Putamen (tissue), 1 donor: ENCODE measurements at places on chromosomes 2 and 18.
A peak's percentile ranks its signal among the peaks of the same experiment; 100 is the strongest.

- DNase-seq, result no peak
Observed at GRCh38 chr2:150591496-150592285, 104.2 kb upstream of the RND3 start.

GRCh38 chr18:54150226-54150625 is 74.2 kb downstream of the MBD2 start:
- no peak for DNase-seq

GRCh38 chr2:176675271-176675949 is 406.2 kb downstream of the MTX2 start:
- no peak for DNase-seq

DNA sequence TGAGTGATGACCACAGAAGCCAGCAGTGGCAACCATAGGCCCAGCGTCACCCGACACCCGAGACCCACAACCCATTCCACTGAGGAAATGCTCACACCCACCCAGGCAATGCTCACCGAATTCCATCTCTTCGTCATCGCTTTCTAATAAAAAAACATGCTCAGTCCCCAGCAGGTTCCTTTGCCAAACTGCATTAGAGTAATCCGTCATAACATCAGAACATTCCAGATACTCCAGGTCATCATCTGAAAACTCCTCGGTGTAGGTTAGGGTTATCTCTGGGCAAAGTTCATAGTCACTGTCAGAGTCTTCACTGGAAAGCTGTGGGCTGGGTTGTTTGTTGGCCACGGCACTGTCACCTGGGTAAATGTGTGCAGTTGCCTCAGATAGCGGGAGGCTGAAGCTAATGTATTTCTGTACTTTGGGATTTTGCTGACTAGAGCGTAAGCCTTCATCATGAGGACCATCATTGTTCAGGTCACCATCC is 49.3 kb downstream of the ALPK2 start:
- DNase-seq, result no peak

- DNase-seq, result no peak
Observed at GRCh38 chr2:112614201-112614840, 29.9 kb downstream of the CHCHD5 start.

GRCh38 chr2:226474131-226474530 is 325.5 kb downstream of the IRS1 start:
- no peak for DNase-seq

GRCh38 chr2:228140934-228141528 is 40.5 kb downstream of the SPHKAP start:
- no peak for DNase-seq

DNA sequence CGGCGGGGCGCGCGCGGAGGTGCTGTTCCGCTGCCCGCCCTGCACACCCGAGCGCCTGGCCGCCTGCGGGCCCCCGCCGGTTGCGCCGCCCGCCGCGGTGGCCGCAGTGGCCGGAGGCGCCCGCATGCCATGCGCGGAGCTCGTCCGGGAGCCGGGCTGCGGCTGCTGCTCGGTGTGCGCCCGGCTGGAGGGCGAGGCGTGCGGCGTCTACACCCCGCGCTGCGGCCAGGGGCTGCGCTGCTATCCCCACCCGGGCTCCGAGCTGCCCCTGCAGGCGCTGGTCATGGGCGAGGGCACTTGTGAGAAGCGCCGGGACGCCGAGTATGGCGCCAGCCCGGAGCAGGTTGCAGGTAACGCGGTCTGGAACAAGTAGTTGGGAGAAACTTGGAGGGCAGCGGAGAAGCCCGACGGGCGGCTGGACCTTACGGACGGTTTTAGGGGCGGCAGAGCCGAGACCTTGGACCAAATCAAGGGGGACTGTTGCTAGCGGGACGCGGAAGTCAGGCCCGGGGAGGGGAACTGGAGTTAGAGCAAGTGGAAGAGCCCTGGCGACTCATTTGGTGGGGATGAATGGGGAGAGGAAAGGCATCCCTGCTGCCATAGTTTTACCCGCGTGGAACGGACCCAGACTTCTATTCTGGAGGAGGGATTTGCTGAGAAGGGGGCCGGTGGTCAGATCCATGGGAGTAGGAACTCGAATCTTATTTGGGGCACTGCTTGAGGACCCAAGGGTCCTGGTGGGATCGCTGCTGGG is 573 bp downstream of the IGFBP2 start:
- DNase-seq, result no peak

DNA sequence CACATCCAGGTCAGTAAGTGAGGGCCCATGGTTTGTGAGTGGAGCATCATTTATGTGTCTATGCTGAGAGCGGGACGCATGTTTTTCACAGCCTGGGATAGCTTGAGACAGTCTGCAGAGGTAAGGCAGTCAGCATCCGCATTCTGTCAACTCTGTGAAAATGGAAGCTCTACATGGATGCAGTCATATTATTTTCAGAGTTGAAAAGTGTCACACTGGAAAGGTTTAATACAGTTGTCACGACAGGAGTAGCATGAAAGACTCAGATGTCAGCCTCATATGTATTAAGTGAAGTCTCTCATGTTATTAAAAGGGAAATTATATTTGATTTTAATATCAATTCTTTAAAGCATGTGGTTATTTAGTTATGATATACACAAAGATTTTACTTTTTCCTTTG is 436.9 kb upstream of the GYPC start:
- no peak for DNase-seq

DNA sequence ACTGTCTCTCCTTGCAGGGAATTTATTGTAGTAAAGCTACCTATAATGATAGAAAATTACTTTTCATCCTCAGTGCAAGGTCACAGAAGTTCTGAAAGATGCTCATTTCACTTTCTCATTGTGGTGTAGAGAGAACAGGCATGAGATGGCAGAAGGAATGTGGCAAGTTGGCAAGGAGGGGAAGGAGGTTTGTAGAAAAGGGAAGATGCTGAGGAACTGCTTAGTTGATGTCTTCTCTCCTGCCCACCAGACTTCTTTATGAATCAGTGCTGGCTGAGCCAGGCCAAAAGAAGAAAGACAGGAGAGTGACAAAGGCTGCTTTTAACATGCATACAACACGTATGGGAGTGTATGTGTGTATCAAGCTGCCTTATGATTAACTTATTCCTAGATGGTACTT is 164.4 kb downstream of the PRPF40A start:
- DNase-seq, result no peak

GRCh38 chr2:83112858-83113257 is 1346.2 kb downstream of the SUCLG1 start:
- no peak for DNase-seq

DNA sequence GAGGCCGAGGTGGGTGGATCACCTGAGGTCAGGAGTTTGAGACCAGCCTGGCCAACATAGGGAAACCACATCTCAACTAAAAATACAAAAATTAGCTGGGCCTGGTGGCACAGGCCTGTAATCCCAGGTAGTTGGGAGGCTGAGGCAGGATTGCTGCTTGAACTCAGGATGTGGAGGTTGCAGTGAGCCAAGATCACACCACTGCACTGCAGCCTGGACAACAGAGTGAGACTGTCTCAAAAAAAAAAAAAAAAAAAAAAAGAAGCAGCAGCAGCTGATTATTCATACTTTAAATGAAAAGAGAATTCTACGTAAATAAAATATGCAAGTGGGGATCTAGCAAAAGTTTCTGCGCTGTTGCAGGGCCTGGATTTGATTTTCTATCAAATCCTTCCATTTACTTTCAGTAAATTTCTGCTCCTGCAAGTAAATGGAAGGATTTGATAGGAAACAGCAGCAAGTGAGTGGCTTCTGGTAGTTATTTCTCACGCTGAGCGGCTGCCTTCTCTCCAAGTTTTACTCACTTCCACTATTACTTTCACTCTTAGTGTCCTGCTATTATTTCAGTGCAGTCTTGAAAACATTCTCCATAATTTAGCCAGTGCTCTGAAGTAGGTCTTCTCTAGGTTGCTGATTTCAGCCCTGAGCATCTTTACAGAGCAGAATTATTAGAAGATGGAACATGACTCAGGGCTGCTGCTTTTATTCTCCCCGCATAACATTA is 68.4 kb downstream of the SLC16A14 start:
- no peak for DNase-seq

GRCh38 chr2:181632733-181633401 is 24.0 kb downstream of the CERKL start:
- no peak for DNase-seq

DNA sequence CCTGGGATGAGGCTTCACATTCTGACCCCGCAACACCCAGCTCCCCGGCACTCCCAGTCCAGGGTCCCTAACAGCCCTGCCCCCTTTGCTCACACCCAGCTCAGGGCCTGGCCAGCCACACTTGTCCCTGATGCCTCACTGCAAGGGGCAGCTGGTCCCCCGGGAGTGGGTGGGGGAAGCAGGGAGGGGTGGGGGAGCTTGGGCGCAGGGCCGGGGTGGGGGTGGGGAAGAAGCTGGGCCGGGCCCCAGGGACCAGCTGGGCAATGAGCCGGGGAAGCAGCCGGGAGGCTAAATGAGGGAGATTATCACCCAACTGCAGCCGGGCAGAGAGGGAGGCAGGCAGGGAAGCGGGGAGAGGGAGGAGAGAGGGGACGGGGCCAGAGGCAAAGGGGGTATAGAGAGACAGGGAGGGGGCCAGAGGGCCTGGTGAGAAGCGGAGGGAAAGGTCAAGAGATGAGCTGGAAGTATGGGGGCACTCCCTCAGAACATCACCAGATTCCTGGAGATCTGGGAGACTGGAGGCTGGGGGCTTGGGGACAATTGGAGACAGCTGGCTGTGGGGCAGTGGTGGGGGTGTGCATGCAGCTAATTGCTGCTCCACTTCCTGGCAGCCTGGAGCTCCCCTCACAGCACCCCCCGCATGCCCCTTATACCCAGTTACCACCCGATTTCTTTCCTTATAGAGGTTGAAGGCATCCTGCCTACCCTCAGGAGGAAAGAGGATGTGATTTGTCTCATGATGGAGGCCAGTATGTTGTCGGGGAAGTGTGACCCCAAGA is 2.5 kb upstream of the ASIC4 start:
- DNase-seq, result no peak

DNA sequence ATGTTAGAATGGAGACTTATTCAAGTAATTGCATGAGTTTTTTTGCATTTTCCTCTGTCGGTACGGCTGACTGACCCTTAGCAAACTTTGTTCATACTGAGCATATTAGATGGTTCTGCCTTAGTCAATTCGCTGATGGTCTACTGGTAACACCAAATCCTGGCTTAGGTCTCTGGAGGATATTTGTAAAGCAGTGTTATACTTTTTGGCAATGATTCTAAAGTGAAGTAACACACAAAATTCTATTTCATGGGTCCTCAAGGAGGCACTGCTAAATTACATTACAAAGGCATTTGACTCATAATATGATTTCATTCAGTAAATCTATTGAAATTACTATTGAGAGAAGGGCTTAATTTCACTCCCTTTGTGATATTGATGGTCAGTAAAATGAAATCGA is 246.8 kb upstream of the RASGRP3 start:
- DNase-seq, result no peak

GRCh38 chr2:202317080-202317857 is 51.7 kb downstream of the NOP58 start:
- DNase-seq, result peak; percentile 11

DNA sequence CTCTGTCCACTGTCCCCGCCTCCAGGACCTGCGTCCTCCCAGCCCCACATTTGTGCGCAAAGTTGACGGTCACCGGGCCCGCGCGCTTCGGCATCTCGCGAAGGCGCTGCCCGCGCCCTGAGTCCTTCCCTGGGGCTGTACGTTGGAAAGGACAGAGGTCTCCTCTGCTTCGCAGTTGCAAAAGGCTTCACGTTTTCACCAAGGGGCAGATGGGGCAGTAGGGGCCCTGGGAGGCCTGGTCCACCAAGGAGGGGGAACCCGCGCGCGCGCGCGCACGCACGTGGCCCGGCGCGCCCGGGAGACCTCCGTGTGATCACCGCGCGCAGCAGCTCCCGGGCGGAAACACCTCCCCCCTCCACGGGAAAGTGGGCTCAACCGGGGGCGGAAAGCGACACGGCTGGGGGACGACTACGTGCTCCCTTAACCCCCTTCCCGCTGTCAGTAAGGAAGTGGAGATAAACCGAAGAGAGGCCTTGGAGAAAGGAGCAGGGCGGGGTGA is 21.9 kb downstream of the TEX44 start:
- DNase-seq, result peak; percentile 81

DNA sequence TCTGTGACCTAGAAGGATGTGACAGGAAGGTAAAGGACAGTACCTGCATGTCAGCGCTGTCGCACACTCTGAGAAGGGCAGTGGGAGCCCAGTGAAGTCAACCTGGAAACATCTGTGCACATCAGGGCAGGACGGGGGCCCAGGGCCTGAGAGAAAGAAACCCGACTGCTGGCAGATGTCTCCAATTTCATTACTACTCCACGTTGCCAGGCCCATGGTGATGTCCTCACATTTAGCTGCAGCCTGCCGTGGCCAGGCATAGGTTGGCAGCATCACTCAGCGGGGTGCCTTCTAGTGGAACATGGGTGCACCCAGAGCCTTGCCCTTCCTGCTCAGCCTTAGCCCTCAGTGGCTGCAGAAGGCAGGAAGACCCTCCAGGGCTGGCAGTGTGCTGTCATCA is 72.3 kb upstream of the FOSL2 start:
- DNase-seq, result no peak

- DNase-seq, result no peak
Observed at GRCh38 chr2:166179201-166179600, 51.4 kb upstream of the SCN1A start.

- no peak for DNase-seq
Observed at GRCh38 chr18:36757991-36758390, 70.8 kb downstream of the TPGS2 start.

DNA sequence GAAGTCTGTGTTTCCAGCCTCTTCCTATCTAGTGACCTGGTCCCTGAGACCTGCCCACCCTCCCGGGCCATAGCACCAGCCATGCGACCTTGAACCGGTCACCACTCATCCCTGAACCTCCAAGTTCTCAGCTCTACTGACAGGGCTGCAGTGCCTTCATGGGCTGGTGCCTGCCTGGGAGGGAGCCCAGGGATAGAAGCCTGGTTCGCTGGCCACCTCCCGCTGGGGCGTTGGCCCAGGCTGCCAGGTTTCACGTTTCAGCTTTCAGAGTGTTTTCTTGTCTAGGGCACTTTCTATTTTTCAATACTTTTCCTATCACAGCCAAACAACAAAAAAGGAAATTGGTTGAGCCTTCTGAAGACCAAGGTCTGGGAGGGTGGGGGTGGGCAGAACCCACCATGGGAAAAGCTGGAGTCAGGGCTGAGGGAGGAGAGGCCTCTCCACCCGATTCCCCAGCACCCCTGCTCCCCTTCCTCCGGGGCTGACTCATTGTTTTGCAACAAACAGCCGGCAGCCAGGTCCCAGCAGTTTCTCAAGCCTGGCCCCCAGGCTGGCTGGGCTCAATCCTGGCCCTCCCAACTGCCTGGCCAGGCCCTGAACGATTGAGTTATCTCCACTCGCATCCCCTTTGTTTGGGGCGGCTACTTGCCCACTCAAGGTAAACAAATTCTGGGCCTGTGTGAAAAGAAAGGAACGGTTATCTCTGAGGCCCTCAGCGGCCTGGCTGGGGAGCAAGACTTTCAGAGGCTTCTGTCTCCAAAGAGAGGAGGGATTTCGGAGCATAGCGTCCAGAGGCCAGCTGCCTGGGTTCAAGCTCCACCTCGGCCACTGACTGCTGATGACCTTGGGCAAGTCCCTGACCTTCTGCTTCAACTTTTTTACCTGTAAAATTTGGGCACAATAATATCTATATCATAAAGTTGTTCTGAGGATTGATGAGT is 47.5 kb downstream of the ZFP36L2 start:
- no peak for DNase-seq

GRCh38 chr2:10863837-10864236 is 47.9 kb upstream of the KCNF1 start:
- DNase-seq, result no peak
